Lower lobe of right lung (tissue), 2 donors: ENCODE measurements at places on chromosomes 5 and 9.

DNA sequence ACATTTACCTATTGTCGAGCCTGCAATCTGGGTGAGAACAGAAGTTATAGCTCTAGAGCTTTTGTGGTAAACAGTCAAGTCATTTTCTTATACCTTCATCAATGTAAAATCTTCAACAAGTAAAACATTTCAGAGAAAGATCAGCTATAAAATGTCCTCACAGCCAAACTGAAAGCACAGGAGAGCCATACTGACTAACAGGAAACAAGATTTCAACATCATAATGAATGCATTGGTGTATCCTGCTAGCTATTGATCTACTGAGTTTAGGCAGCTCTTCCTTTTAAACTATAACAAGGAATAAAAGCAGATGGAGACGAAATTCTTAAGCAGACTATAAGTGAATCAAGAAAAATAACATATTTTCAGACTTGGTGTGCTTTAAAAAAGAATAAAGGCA, 1522.9 kb upstream of the WWC1 start:
- no peak for DNase-seq

GRCh38 chr5:100584069-100584468, 48.9 kb downstream of the FAM174A start:
- DNase-seq = no peak

DNA sequence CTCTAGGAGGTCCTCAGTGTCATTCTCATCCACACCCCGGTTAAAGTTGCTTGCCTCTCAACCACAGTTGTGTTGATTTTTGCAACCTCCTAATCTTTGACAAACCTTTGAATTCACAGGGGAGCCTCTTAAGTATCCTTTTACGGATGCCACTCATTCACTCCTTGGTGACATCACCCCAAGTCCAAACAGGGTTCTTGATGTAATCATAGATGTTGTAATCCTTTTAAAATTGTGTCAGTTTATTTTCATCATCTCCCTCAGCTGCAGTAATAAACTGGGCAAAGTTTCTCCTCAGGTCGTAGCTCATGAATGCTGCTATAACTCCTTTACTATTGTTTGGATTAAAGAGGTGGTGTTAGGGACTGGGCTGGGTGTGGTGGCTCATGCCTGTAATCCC, 637.2 kb upstream of the NUDT12 start:
- no peak for DNase-seq

GRCh38 chr9:111957856-111958631, 61.4 kb downstream of the UGCG start:
- DNase-seq = no peak

GRCh38 chr9:2021731-2022130, 6.6 kb downstream of the SMARCA2 start:
- no peak for DNase-seq

DNA sequence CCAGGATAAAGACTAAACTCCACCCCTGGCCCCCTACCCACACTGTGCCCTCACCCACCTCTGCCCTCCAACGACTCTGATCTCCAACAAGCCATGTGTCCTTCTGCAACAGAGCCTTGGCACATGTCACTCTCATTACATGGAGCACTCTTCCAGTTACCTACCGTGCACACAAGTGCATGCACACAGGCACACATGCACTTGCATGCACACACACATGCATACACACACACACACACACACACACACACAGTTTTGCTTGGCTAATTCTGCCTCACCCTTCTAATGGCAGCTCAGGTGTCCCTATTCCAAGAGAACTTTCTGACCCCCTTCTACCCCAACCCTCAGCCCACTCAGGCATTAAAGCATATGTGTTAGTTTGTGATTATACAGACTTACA, 19.6 kb downstream of the GALNT10 start:
- no peak for DNase-seq

DNA sequence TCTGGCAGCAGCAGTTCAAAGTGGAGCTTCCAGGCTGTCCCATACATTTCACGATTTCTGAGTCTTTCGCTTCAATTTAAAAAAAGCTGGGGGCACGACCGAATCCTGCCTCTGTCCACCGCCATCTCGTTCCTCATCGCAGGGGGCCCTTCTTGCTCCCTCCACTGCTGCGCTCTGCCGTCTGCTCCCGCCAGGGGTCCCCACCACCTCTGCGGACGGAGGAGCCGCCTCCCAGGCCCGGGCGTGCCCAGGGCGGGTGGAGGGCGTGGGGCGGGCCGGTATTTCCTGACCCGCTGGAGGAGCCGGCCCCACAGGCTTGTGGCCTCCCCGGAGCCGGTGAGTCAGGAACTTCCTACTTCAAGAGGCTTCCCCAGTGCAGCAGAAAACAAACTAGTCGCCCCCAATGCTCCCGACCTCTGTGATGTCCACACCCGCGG, 50.4 kb downstream of the USP20 start:
- DNase-seq = peak; percentile 96

DNA sequence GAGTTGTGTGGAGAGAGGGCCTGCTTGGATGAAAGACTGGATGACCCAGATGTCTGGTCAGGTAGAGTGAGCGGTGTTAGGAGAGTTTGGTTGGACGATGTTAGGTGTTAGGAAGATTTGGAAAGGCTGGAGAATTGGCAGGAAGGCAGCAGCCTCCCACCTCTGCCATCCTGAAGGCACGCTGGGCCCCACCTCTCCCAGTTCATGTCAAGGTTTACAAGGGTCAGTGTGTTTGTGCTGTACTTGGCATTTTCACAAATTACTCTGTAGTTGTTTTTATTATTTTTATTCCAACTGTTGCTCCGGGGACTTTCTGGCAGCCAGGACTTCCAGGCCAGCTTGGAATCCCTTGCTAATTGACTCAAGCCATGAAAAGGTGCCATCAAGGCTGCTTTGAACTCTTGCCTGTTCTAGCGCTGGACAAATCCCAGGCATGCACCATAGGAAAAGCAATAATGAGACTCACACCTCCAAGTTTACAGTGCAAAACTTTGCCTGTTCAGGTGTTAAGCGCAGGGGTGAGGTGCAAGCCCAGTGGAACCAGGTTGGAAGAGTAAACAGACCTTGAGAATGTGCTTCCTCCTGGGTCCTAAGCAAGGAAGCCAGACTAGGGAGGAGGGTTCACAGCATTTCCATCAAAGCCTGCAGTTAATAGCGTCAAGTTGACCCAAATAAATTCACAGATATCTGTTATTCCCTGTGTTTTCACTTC, 41.7 kb upstream of the KLF9 start:
- no peak for DNase-seq

DNA sequence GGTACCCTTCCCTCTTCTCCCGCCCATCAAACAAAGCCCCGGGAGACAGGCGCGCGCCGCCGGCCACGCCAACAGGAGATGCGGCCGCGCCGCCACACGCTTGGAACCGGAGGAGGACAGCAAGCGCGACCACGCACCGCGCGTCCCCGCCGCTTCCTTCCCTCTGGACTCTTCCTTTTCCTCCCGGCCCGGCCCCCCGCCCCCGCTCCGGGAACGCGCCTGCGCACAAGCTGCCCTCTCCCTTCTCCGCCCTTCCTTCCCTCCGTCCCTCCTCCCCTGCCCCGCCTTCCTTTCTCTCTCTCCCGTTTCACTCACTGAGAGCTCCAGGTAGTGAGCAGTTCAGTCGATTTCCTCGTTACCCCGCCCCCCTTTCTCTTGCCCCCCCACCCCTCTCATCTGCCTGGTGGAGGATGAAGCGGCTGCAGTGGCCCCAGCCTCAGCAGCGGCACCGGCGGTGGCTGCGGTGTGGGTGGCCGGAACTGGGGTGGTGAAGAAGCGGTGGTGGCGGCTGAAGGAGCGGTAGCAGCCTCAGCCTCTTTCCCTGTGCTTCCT, at the start of gene RASA1:
Gene RASA1, plus strand, starts transcription at position 310 of the 552 bp plus-strand sequence. CDS start 569 bp downstream, outside the sequence.
- peak; percentile 96 for DNase-seq

GRCh38 chr5:151870271-151870670, 54.4 kb downstream of the GLRA1 start:
- no peak for DNase-seq
